ENCODE measurements at places on chromosomes 13 and 19.

DNA sequence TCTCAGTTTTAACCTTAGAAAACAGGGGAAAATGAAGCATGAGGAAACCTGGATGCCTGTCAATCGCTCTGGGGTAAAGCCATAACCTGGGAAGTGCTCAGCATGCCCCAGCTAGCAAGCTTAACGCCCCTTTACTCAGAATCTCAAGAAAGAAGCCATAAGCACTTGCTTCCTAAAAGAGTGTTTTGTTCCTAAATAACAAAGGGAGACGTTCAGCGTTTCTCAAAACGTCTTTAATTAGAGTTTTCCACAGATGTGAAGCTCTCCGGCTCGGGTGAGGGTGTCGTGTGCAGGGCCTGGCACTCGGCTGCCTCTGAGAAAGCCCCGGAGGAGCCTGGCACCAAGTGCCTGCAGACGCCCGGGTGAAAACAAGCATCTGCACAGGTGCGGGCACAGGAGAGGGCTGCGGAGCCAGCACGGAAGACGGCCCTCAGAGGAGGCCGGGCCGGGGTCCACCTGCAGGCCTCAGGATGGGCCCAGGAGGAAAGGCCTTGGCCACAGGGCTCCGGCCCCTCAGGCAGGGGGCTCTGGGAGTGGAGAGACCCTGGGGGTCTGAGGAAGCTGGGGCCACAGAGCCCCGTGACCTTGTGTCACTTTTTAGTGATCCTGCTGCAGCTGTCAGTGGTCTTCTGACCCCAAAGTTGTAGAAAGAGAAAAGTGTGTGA, 6.2 kb downstream of the GAS6 start:
- no peak for DNase-seq

GRCh38 chr13:31036731-31037695, 104.6 kb downstream of the TEX26 start:
- DNase-seq = no peak

GRCh38 chr13:24161010-24161775, 673 bp downstream of the SPATA13 start:
- DNase-seq = no peak

DNA sequence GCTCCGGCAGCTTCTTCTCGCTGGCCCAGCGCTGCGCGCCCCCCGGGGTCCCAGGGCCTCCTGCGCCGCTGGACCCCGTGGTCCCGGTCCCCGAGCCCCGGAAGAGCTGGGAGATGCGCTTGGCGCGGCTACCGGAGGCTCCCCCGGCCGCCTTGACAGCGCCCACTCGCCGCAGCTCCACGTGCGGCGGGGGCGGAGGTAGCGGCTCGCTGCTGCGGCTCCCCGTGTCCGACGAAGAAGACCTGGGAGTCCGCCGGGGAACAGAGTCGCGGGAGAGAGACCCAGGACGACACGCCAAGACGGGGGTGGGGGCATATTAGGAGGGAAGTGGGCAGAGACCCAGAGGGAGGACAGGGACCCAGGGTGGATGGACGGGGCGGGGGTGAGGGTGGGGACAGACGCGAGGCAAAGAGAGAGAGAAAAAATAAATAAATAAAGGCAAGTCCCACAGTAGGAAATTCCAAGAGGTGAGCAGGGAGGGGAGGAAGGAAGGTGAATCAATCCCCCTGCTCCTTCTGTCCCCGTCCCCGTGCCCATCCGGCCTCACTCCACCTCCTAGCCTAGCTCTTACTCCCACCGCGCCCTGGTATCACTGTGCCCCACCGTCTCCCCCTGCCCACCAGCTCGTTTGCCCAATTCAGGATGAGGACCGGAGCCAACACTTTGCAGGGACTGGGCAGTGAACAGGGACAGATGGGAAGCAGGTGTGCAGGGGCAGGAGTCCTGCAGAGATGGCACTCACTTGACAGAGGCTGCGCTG, 826 bp downstream of the RASIP1 start:
- DNase-seq = no peak

GRCh38 chr13:58134525-58134924, 503.0 kb downstream of the PCDH17 start:
- DNase-seq = no peak

Measured in amygdala (tissue), 56 donors.